ENCODE measurements at places on chromosomes 1 and 21.
A peak's percentile ranks its signal among the peaks of the same experiment; 100 is the strongest.

GRCh38 chr1:27992276-27992675 lies 32.5 kb downstream of the XKR8 start:
- peak; percentile 38 for DNase-seq

DNA sequence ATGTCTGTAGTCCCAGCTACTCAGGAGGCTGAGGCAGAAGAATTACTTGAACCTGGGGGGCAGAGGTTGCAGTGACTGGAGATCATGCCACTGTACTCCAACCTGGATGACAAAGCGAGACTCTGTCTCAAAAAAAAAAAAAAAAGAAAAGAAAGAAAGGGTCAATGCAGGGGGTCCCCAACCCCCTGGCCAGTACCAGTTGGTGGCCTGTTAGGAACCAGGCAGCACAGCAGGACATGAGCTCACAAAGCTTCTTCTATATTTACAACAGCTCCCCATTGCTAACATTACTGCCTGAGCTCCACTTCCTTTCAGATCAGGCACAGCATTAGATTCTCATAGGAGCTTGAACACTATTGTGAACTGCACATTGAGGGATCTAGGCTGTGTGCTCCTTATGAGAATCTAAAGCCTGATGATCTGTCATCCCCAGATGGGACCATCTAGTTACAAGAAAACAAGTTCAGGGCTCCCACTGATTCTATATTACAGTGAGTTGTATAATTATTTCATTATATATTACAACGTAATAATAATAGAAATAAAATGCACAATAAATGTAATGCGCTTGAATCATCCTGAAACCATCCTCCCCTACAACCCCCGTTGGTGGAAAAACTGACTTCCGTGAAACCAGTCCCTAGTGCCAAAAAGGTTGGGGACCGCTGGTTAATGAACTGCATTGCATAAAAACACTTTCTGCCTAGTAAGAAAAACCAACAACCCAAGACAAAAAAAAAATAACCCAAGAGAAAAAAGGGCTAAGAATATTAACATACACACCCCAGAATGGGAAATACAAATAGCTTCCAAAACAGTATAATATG lies 2.8 kb downstream of the ZBTB8OS start:
- DNase-seq = peak; percentile 9

DNA sequence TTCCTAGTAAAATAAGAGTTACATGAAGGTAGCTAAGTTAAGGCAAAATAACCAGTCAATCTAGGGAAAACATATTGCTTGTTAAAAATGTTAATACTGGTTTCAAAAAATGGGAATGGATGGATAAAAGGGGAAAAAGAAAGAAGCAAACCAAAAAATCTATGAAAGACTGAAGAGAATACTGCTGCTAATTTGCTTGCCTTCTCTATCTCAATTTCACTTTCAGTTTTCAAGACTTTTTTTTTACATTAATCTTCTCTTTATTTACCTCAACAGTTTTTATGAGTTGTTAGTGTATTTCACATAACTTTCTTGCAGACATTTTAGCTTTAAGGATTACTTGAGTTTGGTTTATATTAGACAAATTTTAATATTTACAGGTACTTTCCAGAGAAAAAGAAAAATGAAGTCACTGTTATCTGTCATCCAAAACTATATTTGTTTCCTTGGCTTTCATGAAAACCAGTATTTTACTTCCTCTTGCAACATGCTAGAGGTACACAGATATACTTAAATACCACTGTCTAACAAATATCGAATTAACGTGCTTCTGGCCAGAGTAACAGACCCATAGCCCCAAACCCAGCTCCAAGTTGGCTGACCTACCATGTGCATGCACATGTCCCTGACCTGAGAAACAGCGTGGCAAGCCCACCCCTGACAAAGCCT lies 70.7 kb downstream of the COL24A1 start:
- no peak for DNase-seq

GRCh38 chr1:67307251-67308060 lies at the start of gene IL12RB2:
Gene IL12RB2, plus strand, starts transcription at chr1:67307873. Its CDS starts 12,496 bp downstream, at chr1:67320369.
- DNase-seq = peak; percentile 76

DNA sequence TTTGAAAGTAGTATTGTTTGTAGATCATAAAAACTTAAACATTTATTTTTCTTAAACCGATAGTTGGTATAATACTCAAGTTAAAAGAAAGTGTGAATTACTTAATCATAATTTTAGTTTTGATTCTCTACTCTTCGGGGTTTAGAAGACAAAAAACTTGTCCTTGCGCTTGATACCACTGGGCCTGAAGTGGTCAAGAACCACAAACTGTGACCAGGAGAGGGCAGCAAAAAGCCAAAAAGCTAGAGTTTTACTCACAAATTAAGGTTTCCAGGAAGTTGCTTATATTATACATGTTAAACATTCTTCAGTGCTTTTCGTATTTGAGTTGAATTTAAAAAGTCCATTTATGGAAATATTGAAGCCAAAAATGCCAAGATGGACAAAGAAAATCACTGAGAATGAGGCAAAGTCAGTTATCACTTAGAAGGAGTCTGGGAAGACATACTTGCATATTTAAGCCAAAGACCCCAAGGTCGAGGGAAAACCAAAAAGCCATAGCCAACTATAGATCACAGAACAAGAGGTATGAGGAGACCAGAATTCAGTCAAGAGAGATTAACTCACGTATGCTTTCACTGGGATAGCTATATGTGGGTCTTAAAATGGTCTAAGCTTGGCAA lies 34.2 kb downstream of the EFCAB7 start:
- peak; percentile 8 for DNase-seq

- DNase-seq = no peak
Observed at GRCh38 chr1:74396933-74397332, 115.5 kb downstream of the LRRC53 start.

- no peak for DNase-seq
Observed at GRCh38 chr21:43333298-43334062, 93.5 kb downstream of the SIK1 start.

DNA sequence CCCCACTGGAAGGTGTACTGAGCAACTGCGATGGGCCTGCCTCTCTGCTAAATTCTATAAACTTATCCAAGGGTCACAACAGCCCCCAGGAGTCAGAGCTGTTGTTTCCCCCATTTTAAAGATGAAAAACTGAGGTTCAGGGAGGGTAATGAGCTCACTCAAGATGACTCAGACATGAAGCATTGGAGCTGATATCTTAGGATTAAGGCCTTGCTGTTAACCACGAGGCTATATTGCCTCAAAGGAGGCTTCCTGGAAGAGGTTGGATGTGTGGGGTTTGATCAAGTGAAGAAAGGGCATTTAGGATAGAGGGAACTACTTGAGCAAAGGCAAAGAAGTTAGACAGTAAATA lies 6.7 kb downstream of the LDLRAP1 start:
- DNase-seq = no peak

- DNase-seq = no peak
Observed at GRCh38 chr1:81114191-81114590, 686.5 kb upstream of the ADGRL2 start.

GRCh38 chr1:153494976-153495535 lies 34.6 kb upstream of the S100A7 start:
- peak; percentile 77 for DNase-seq

- no peak for DNase-seq
Observed at GRCh38 chr1:7789828-7790227, 5.7 kb downstream of the PER3 start.

DNA sequence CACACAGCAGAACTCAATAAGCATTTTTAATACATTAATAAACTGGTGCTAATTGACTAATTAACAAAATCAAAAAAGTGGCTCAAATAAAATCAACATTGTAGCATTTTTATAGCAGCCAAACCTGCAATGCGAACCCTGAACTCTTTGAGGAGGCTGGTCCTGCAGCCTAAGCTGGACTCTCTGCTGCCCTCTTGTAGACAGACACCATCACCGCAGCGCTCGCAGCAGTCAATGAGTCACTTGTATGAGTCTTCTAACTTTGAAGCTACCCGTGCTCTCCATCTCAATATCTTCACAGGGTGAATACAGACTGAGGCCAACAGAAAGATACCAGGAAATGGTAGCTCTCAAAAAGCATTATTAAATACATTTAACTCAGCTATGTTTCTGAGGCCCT lies 9.7 kb upstream of the KRTAP7-1 start:
- peak; percentile 46 for DNase-seq

- DNase-seq = no peak
Observed at GRCh38 chr1:2802421-2802961, 998 bp upstream of the TTC34 start.

DNA sequence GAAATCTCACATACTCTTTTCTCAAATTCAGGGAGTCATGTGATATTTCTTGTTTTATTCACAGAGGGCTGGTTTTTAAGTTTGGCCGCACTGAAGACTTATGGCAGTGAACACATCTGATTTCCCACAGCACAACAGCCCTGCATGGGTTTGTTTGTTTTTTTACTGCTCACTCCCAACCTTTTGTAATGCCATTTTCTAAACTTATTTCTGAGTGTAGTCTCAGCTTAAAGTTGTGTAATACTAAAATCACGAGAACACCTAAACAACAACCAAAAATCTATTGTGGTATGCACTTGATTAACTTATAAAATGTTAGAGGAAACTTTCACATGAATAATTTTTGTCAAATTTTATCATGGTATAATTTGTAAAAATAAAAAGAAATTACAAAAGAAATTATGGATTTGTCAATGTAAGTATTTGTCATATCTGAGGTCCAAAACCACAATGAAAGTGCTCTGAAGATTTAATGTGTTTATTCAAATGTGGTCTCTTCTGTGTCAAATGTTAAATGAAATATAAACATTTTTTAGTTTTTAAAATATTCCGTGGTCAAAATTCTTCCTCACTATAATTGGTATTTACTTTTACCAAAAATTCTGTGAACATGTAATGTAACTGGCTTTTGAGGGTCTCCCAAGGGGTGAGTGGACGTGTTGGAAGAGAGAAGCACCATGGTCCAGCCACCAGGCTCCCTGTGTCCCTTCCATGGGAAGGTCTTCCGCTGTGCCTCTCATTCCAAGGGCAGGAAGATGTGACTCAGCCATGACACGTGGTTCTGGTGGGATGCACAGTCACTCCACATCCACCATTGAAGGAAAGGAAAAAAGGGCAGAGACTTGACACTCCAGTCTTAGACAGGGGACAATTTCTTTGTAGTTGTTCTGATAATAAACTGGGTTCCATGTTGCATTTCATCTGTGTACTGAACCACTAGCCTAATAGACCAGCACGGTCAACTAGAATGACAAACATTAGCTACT lies 22.8 kb downstream of the TMEM50A start:
- DNase-seq = no peak

DNA sequence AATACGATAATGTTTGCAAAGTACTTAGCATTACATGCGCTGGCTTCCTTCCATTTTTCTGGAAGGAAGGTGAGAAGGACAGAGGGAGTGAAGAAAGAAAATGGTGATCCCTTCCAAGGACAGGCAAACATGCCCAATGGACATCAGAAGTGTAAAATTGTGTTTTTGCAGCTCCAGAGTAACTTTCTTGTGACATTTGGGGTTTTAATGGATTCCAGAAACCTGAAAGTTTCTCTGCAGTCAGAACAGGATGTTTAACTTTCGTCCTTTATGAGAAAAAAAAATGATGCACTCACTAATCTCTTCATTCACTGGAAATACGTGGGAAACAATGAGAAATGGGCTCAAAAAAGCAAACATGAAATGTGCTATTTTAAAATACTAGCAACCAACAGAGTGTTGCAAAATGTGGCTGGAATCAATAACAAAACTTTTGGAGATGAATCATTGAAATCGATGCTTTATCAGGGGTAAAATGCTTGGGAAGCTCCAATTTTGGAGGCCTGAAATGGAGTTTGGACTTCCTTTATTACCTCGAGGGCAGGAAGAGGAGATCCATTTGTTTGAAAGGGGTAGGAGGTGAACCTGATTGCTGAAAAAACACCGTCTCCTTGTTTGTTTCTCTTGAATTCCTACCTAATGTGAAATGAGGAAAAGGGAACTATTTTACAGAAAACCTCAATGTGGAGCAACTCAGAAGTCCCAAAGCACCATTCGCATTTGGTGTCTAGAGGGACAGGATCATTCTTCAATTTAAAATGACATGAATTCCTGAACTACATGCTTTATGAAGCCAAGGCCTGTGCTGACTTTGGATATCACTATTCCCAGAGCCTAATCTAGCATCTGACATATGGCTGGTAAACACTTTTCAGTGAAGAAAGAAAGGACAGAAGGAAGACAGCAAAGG lies 129.5 kb downstream of the TRABD2B start:
- no peak for DNase-seq

- no peak for DNase-seq
Observed at GRCh38 chr1:81420760-81421159, 380.0 kb upstream of the ADGRL2 start.

- DNase-seq = no peak
Observed at GRCh38 chr1:2543543-2544092, 12.6 kb upstream of the TNFRSF14 start.

DNA sequence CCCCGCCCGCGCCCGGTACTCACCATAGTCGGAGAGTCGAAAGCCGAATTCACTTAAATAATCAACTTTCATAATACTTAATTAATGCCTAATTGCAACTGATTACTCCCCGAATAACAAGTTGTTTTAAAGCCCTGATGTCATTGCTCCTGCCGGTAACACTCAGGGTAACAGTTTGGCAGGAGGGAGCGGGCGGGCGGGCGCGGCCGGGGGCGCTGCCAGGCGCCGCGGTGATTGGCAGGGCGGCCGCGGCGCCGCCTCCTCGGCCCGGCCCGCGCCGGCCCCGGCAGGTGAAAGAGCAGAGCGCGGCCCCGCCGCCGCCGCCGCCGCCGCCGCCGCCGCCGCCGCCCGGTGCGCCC lies 102.2 kb downstream of the CASZ1 start:
- DNase-seq = no peak

- peak; percentile 6 for DNase-seq
Observed at GRCh38 chr1:11143907-11144306, 44.2 kb upstream of the EXOSC10 start.

DNA sequence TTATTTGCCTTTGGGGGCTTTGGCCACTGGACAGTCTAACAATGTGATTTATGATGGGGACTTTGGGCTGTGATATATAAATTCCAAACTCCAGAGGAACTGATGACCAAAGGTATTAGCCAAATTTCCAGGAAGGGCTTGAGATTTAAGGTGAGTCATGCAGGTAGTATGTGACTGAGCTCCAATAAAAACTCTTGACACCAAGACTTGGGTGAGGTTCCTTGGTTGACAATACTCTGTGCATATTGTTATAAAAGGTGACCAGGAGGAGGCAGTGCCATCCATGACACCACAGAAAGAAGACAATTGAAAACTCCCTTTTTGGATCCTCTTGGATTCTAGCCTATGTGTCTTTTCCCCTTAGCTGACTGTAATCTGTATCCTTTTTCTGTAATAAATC lies 392.7 kb upstream of the LRRC7 start:
- no peak for DNase-seq
